Stimulated activated CD4-positive, alpha-beta T cell treated with anti-CD3 and anti-CD28 coated beads, Interleukin-1b, Interleukin-23, amount 100 ng/mL, for 48 hours (primary cell): ENCODE measurements at places on chromosomes 4 and X.

GRCh38 chr4:136748773-136749172, 783.5 kb downstream of the PCDH18 start:
- no peak for DNase-seq

DNA sequence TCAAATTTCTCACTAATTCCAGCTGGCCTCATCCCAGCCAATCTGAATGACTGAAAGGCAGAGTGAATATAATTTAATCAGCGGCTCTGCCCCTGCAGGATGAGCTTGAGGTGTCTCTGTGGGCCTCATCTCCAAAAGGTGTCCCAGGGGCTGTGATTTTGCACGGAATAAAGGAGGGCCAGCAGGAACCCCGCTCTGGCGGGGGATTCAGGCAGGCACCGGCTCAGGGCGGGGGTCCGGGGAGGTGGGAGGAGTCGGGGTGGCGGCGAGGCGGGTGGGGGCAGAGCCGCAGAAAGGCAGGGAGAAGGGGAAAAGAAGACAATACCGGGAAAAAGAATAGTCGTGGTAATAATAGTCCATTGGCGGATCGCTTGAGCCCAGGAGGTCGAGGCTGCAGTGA, 16.0 kb upstream of the ERCC6L start:
- DNase-seq: no peak

- DNase-seq: no peak
Measured at GRCh38 chr4:82906469-82906868, 5.9 kb downstream of the THAP9 start.

DNA sequence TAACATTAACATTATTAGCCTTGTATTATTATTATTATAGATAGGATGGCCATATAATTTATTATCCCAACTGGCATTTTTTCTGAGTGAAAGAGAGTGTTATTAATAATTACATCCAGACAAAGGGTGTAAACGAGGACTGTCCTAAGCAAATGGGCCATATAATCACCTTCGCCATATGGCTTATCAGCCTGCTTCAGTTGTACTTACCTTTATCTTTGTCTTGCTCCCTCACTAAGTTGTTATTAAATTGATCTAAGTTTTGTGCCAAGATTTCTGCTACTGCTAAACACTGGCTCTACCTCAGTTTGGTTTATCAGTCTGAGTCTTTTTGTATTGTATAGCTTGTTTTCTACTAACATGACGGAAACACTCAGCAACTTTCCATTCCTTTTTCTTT, 76.9 kb downstream of the STIM2 start:
- no peak for DNase-seq

DNA sequence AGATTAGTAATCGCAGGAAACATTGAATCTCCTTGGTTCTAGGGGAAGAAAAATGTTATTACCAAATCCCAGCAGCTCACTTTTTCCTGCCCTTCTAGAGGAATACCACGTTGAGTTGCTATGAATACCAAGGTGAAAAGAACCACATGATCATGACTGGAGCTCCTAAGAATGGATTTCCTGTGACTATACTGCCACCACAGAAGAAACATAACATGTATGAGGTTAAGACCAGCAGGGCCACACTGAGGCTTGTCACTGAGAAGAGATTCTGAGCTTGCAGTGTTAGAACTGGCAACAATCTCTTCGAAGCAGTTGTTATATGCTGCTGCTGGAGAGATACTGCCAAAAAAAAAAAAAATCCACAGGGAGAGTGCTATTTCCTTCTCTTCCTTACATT, 1235.3 kb downstream of the FSTL5 start:
- no peak for DNase-seq

- no peak for DNase-seq
Measured at GRCh38 chrX:72003811-72004750, 93.4 kb downstream of the NHSL2 start.

DNA sequence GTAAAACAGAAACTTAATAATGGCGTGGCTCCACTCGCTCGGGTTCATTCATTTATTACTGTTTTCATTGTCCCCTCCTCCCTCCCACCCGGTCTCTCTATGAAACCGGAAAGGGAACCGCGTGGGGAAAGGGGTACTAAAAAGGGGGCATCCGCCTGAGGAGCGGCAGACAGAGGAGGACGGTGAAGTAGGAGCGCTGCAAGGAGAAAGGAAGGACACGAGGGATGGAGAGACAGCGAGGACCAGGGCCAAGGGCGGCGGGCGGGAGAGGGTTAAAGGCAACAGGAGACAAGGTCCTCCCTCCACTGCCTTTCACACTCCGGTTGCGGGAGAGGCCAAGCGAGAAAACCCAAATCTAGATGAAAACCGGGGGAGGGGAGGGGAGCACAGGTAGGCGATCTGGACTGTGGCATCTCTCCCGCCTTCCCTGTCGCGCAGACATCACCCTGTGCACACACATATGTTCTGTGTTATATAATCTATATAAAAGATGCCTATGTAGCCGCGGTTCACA, 829 bp downstream of the ELOVL6 start:
- peak; percentile 68 for DNase-seq
